ENCODE measurements at places on chromosomes 16 and 17.
A peak's percentile ranks its signal among the peaks of the same experiment; 100 is the strongest.

DNA sequence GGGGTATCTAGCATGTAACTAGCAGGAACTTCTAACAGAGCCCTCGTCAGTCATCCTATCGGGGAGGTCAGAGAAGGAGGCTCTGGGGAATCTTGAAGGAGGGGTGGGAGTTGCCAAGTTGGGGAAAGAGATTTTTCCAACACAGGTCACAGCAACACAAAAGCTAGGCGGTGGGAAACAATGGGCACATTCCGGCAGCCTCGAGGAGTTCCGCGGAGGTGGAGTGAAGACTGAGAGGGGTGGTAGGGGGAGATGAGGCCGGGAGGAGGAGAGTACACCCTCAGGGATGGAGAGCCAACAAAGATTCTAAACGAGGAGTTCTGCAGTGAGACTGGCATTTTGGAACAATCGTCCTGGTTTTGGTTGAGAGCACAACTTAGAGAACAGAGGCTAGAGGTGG is 13.5 kb upstream of the CALB2 start:
- DNase-seq = no peak

DNA sequence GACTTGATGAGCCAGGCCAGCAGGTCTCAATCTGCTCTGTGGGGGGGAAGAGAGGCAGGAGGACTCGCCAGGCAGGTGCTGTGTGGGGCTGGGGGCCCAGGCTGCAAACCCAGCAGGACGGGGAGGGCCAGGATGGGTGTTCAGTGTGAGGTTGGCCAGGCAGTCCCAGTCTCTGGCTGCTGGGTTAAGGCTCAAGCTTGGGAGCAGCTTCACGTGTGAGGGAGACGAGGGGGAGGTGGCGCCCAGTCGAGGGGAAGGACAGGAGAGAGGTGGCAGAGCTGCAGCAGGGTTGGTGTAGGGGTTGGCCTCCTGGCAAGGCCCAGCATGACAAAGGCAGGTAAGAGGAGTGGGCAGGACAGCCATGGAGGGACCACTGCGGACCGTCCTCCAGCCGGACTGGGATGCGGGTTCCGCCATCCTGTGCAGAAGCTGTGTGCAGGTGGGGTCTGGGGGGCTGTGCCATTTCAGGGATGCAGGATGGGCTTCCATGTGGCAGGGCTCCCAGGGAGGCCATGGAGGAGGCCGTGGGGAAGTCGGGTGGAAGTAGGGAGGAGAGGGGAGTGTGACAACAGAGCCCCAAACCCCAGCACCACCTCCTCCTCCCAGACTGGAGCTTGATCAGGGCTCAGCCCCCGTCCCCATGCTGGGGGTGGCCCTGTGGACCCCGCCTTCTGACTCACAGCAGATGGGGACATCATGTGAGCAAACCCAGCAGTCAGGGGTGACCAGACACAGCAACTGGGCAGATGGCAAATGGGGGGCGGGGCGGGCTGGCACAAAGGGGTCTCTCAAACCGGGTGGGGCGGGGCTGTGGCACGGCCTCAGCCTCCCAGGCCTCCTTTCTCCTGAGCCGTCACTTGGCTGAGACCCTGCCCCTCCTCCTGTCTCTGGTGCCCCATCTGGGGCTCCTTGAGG is 2.8 kb downstream of the ADGRG1 start:
- no peak for DNase-seq

- DNase-seq = no peak
Observed at GRCh38 chr17:83090444-83091256, 11.2 kb downstream of the METRNL start.

GRCh38 chr17:1566505-1567199 is 4.1 kb upstream of the PITPNA start:
- peak; percentile 18 for DNase-seq

GRCh38 chr16:5977329-5977728 is 879.7 kb upstream of the EEF2KMT start:
- DNase-seq = no peak

GRCh38 chr17:15967706-15968399 is 22.9 kb downstream of the ADORA2B start:
- no peak for DNase-seq

- DNase-seq = peak; percentile 22
Observed at GRCh38 chr16:79409978-79410377, 190.6 kb downstream of the MAF start.

- DNase-seq = no peak
Observed at GRCh38 chr16:427250-427649, 1.8 kb downstream of the RAB11FIP3 start.

DNA sequence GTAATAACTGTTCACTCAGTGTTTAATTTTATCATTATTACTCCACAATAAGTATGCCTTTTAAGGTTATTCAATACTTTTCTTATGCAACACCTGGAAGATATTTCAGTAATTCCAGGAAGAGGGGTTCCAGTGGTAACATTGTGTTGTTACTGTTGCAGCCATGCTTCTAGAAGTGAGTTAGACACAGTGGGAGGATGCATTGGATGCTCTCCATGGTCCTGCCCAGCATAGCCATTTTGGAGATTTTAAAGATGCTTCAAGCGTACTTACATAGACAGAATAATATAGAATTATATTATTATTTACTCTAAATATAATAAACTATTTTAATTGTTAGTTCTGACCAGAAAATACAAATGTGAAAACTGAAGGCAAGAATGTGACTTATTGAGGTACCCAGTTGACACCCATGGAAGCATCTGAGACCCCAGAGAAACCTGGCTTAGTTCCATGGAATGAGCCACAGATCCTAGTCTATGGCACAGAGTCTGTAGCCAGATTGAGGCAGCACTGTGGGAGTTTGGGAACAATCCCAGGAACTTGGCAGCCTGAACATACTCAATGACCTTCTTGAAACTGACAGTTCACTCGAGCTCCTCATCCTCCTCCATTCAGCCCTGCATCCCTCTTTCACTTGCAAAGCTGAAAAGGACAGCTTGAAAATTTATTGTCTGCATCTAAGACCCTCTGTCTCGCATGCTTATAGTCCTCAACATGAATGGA is 190.1 kb upstream of the HS3ST4 start:
- DNase-seq = no peak

- no peak for DNase-seq
Observed at GRCh38 chr17:13044572-13045065, 26.8 kb upstream of the ELAC2 start.

DNA sequence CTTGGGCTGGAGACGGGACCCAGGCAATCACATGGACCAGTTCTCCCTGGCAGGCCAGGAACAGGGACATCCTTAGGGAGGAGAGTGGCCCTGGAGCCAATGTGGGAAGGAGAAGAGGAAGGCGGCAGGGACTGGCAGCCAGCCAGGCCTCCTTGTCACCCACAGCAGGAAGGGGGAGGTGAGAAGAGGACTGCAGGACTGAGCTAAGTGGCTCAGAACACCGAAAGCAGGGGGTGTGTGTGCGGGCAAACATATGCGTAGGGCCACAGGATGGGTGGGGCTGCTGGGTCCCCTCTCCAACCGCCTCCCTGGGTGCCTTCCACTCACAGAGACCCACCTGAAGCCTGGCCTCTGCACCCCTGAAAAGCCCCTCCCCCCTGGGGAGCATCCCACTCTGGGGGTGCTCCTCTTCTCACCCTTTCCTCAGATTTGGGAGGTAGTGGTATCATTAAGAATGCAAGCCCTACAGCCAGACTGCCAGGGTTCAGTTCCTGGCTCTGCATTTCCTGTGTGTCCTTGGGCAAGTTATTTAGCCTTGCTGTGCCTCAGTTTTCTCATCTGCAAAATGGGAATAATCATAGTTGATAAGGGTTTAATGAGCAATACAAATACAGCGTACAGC is 8.1 kb downstream of the PNMT start:
- DNase-seq = peak; percentile 43

GRCh38 chr17:1447052-1447451 is 9.0 kb downstream of the CRK start:
- DNase-seq = no peak

DNA sequence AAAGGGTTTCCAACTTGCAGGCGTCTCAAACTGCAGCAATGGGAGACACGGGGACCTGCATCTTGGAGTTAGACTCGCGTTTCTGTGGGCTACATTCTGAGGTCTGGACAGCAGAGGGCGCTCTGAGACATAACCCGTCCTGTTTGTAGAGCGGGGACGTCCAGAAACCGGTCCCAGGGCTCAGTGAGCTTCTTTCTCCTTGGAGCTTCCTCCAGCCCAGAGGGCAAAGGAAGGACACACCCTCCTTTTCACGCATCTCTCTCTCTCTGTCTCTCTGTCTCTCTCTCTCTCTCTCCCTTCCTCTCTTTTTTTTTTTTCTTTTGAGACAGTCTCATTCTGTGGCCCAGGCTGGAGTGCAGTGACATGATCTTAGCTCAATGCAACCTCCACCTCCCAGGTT is 19.8 kb downstream of the COX4I1 start:
- peak; percentile 93 for DNase-seq

DNA sequence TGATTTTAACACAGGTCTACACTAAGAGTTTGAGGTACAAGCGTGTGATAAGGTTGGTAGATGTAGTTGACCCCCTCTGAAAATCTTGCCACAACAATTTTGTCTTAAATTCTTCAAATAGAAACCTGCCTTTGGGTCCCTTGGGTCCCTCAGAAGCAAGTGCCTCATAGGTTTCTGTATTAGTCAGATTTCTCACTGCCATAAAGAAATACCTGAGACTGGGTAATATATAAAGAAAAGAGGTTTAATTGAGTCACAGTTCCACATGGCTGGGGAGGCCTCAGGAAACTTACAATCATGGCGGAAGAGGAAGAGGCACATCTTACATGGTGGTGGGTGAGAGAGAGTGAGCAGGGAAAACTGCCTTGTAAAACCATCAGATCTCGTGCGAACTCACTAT is 301.2 kb downstream of the MAP2K6 start:
- no peak for DNase-seq

GRCh38 chr17:77160875-77161530 is 20.2 kb downstream of the SEC14L1 start:
- DNase-seq = no peak

DNA sequence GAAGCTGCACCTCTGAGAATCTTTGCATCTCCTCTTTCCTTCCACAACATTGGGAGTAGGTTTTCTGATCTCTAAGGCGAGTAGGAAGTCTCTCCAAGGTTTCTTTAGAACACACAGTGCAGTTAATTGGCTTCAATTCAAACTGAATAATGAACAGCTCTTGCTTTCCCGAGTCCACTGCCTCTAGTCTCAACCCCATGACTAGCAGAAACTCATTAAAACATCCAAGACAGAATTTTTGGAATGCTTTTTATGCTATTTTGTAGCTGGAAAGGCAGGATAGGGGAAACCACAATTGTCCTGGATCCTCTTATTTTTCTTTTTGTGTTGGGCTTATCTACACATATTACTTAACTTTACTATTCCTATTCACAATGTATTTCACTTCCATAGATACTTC is 206.6 kb downstream of the CDH8 start:
- no peak for DNase-seq

- DNase-seq = peak; percentile 76
Observed at GRCh38 chr17:10618202-10618635, 38.9 kb downstream of the MYH3 start.

GRCh38 chr16:3854750-3855541 is 25.6 kb downstream of the CREBBP start:
- DNase-seq = no peak

DNA sequence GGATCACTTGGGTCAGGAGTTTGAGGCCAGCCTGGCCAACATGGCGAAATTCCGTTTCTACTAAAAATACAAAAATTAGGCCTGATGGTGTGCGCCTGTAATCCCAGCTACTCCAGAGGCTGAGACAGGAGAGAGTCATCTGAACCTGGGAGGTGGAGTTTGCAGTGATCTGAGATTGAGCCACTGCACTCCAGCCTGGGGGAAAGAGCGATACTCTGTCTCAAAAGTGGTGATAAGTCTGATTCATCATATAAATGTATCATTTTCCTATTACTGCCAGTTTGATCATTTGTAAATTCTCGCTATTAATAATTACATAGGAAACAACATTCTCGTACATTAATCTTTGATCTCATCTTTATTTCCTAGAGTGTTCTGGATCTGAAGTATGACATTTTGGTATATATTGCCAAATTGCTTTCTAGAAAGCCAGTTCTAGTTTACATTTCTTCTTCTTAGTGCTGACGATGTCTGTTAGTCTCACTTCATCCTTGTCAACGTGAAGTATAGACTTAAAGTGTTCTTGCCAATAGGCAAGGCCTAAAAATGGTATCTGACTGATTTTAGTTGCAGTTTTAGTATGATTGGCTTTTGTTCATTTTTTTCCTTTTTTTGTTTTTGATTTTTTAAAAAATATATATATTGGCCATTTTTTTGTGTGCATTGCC is 9.7 kb downstream of the RABEP1 start:
- DNase-seq = no peak

DNA sequence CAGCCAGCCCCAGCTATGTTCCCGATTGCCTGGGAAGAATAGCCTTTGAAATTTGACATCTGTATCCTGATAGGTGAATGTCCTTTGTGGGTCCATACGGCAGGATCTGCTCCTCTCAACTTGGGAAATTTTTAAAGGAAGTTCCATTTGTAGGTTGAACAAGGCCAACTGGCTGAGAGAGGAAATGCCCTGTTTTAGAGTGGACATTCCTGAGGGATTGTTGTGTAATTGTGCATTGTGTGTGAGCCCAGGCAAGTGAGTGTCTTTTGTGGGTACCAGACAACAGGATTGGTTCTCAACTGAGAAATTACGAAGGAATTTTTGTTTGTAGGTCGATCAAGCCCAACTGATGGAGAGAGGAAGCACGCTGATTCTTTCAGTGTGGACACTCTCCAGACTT is 2.6 kb upstream of the CPHXL2 start:
- DNase-seq = no peak

DNA sequence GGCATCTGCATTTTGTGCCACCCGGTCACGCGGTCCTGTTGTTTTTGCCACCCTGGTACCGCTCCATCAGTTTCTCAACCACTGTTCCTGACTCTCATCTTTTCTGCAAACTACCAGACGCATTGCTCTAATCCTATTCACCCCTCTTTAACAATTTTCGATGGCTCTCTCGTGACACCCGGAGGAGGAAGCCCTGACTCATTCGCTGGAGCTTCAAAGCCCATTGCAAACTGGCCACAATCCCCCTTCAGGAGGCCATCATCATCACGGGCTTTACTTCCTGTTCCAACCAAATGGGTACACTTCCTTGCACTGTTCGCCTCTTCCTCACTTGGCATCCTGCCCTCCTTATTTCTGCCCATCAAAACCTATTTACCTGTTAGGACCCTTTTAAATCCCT is 155.3 kb downstream of the RGS9 start:
- no peak for DNase-seq

Measured in NAMALWA (cell line).